ENCODE measurements at places on chromosomes 7 and 10.

GRCh38 chr7:150728011-150728410 is 9.2 kb upstream of the GIMAP5 start:
- no peak for DNase-seq

- no peak for DNase-seq
Measured at GRCh38 chr10:46096446-46096845, 50.4 kb upstream of the MSMB start.

DNA sequence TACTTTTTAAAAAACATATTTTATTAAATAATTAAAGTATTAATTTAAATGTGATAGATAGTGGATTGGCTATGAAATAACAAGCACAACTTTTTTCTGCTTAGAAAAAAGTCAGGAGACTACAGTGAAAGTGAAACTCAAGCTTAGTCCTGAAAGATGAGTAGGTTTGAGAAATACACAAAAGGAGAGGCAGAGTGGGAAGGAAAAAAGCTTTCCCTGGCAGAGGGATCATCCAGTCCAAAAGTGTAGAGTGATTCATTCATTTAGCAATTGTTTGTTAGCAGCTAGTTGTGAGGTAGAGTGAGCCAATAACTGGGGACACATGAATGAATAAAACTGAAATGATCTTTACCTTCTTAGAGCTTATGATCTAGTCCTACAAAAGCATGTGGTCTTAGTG is 93.5 kb downstream of the FOXP2 start:
- no peak for DNase-seq

DNA sequence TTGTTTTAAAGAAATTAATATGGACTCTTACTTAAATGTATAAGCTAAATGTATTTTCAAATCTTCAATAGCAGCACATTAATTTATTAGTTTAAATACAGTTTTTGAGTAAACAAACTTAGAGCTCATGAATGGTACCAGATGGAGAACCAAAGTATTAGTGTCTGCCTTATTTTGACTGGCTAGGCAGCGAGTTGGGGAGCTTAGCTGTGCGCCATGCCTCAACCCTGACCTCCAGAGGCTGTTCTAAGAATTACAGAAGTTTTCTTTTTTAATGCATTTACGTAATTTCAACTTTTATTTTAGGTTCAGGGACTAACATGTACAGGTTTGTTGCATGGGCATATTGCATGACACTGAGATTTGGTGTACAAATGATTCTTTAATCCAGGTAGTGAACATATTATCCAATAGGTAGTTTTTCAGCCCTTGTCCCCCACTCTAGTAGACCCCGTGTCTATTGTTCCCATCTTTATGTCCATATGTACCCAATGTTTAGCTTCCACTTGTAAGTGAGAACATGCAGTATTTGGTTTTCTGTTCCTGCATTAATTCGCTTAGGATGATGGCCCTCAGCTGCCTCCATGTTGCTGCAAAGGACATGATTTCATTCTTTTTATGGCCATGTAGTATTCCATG is 166.8 kb downstream of the IQUB start:
- no peak for DNase-seq

- DNase-seq, result no peak
Measured at GRCh38 chr10:14456218-14456869, 125.6 kb upstream of the FRMD4A start.

DNA sequence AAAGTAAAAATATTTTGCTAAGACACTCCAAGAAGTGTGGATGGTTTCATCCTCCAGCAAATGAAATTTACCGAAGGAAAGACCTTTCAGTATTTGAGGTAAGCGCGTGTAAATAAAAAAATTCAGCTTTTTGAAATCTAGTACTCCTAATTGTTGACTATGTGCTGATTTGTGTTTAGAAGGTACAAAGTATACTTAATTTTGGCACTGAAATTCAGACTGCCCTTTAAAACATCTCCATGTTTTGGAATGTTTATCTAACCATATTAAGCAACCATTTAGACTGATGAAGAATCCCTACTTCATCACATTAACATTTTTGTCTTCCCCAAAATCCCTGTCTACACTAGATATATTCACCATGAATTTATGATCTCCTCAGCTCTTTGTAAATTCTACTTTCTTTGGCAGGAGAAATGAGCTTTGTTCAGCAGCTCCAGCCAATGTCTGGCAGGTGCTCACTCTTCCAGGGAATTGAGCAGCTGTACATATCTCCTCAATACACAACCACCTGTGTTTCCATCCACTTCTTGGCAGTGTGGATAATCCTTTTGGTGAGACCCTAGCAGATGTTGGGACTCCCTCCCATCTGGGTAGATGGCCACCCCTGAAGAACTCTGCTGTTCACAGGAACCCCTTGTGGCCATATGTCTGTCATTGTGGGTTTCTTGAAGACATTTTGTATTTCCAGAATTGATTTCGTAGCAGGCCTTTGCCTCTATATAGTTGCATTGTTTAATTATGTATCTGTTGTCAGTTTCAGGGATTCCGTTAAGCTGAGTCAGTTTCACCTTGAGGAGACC is 129.4 kb upstream of the SAMD8 start:
- no peak for DNase-seq

GRCh38 chr10:3107426-3107961 is 40.1 kb downstream of the PFKP start:
- DNase-seq, result no peak

GRCh38 chr7:6725003-6725402 is 18.3 kb upstream of the ZNF12 start:
- no peak for DNase-seq

- no peak for DNase-seq
Measured at GRCh38 chr7:77391230-77391629, 24.9 kb downstream of the GSAP start.

GRCh38 chr10:122461729-122462532 is 578 bp downstream of the HTRA1 start:
- DNase-seq, result no peak

DNA sequence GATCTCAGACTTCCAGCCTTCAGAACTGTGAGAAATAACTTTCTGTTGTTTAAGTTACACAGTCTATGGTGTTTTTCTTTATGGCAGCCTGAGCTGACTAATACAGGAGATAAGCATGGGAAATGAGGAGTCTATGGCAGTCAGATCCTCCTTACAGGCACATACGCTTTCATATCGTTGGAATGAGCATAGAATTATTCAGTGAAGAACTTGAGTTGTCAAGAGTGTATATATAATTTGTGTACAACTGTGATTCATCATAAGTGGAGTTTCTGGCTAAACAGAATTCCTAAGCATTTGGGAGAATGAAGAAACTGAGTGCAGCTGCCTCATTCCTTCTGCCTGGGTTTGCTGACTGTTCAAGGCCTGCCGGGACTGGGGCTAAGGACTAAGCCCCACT is 516.7 kb downstream of the ADRA2A start:
- DNase-seq, result no peak

DNA sequence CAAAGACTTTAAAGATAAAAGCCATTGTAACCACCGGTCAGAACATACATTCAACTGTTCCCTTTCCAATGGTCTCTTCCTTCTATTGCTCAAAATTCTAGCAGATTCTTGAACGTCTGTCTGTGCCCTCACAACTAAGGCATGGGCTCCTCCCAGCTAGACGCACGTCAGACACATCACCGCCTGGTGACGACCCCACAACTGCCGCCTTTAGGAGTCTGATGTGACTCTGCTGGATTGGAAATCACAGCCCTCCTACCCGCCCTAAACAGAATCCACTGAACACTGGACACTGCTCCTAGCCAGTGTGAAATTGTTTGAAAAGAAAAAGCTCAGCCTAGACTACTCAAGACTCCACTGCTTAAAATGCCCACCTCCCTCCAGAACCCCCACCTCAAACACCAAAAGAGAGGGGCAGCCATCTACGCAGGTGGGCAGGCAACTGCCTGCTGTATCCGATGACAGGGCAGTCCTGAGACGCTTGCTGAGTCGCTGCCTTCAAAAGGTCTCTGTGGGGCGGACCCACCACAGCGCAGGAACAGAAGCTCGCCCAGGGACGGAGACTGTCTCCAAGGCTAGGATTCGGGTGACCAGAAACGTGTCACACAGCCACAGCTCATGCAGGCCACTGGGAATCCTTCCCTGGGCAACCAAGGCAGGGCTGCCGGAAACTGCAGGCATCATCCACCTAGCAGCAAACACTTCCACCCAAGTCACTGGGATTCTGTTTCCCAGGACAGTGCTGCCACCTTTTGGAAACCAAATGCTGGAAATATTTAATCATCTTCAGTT is 34.7 kb downstream of the GSDME start:
- no peak for DNase-seq

GRCh38 chr7:33425395-33425794 is 296.0 kb downstream of the BBS9 start:
- no peak for DNase-seq

GRCh38 chr7:106717955-106718871 is 57.3 kb upstream of the CCDC71L start:
- no peak for DNase-seq

DNA sequence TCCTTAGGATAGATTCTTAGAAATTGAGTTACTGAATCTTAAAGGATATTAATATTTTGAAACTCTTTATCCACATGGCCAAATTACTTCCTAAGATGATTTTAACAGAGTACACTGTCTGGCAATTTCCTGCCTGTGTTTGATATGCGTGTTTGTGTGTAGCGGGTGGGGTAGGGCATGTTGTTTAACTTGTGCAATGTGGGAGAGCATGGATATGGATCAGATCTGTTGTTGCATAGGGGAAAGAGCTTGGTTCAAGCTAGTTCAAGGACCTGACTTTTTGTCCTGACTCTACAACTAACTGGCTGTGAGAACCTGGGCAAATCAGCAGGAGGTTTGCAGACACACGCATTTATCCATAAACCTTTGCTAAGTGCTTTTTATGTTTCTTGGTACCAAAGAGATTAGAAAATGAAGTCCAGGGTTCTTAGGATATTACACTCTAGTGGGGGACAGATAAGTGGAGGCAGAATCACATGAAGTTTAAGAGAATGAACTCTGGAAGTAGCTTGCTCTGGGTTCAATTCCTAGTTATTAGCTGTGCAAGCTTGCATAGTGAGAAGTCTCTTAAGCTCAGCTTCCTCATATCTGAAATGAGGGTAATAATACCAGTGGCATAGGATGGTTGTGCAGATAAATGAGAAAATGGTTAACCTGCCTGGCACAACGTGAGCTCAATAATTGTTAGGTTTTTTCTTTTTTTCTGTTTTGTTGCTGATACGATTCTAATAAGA is 96.3 kb upstream of the PRR15 start:
- DNase-seq, result no peak

- no peak for DNase-seq
Measured at GRCh38 chr10:34760606-34761005, 54.5 kb downstream of the PARD3 start.

DNA sequence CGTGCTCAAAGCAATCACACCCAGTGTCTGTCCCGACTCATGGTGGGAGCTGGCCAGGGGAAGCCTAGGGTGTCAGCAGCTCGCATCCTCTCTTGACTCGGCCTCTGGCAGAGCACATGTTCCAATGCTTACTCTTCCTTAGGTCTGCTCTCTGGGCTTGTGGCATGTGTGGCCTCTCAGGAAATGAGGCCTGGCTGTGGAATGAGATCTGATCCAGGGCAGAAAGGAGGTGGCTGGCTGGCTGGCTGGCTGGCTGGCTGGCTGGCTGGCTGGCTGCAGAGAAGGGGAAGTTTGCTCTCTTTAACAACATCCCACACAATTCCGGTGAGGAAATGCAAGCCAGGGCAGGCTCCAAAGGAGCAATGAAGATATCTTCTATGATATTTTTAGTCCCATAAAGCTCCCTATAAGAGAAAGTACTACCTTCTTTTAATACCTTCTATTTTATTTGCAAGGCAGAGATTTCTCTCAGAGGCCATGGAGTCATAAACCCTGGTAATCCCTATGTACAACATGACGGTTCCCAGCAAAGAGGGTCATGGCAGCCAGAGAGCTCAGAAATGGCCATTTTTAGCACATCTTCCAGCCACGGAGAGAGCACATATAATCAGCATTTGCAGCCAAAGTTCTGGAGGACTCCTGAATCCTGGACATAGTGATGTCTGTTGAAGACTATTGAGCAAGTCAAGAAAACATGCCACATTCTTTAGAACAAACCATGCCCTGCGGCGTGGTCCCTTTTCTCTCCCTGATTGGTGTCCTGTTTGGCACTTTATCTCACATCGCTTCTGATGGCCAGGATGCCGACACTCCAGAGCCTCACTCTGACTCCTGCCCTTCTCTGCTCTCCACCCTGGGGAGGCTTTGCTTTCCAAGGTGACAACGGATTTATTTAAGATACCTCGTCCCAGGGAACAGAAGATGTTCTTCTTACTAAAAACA is 153.7 kb downstream of the FANK1 start:
- no peak for DNase-seq

DNA sequence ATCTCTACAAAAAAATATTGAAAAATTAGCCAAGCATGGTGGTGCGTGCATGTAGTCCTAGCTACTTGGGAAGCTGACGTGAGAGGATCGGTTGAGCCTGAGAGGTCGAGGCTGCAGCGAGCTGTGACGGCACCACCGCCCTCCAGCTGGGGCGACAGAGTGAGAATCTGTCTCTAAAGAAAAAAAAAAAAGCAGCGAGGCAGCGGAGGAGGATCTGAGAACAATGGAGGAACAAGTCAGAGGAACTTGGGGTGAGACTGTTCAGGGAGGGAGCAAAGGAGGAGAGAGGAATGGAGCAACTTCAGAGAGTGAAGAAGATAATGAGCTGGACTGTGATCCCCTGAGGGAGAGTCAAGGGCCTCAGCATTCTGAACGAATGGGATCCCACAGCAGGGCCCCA is 85.4 kb downstream of the MKX start:
- no peak for DNase-seq

DNA sequence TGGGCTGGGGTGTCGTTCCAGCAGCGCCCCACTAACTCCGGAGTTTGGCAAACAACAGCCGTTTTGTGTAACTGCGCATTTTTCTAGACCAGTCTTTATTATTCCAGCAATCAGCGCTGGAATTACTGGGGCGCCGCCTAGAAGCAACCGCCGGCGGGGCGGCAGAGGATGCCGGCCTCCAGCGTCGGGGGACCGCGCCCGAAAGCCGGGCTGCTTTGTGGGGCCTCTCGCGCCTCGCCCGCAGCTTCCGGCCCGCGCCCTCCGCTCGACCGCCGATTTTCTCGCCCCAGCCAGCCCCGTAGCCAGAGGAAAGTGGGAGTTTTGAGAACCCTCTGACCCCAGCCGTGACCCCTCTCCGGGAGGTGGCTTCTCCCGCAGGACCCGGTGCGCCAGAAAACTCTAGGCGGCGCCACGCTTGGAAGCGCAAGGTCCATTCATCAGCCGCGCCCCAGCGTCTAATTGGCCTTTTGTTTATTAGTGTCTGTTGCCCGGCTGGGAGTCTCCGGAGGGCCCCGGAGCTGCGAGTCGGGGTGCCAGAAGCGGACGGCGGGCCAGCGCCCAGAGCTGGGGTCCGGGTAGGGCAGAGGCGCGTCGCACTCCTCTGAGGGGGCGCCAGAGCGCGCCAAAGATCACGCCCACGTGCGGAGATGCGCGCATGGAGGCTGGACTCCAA is 10.7 kb downstream of the EMX2 start:
- DNase-seq, result no peak

GRCh38 chr10:32189400-32190084 is 133.3 kb upstream of the KIF5B start:
- DNase-seq, result no peak

DNA sequence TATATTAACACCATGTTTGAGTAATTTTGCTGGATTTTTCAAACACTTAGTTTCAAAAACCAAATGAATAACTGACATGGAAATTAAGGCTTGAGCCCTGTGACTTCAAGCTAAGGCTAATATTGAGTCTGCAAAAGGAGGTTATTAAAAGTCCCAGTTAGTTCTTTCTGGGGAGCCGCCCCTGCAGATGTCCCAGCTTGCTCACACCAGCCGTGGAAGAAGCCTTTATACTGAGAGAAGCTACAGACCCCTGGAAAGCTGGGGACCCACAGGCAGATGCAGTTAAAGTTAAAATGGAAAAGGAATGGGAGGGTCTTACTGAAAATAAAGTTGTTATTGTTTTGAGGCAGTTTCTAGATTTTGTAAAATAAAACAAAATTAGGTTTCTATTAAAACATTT is 18.5 kb upstream of the ZNF680 start:
- no peak for DNase-seq
